Myocyte (in vitro differentiated cells): ENCODE measurements at places on chromosomes 2 and 18.

DNA sequence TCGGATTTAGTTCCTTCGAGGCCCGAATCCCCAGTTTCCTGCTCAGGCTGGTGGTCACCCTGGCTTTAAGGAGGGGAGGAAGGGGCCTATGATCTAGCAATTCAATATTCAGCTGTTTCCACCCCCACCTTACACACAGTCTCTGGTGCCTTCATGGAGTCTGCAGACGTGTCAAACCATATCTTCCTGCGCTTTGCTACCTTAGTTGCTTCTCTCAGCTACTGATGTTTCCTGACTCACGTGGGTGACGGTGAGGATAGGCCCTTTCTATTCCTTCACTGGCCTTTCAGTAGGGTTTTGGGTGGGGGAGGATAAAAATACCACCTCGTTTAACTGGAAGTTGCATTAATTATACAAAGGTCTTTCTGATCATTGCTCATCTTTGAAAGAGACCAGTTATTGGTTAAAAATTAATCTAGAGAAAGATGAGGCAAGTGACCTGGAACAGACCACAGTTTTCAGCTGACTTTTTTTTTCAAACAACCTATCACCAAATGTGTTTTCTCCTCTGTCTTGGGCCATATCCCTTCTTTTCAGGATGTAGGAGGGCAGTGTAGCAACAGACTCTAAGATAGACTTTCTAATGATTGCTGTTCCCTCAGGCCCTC lies 49.7 kb downstream of the SH2D6 start:
- DNase-seq = no peak

DNA sequence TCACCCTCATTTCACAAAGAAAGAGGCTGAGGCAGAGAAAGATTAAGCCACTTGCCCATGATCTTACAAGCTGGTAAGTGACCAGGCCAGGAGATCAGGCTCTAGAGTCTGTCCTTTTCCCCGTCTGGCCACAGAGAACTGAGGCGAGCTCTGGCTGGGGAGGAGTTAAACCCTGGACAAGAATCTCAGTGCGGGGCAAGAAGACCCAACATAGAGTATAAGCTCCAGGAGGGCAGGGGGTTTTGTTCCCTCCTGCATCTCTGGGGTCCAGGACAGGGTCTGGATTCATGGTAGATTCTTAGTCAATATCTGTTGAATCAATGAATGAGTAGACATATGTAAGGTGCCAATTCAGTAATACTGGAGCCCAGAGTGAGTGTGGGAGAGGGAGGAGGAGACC lies 12.9 kb upstream of the INPP5D start:
- no peak for DNase-seq

DNA sequence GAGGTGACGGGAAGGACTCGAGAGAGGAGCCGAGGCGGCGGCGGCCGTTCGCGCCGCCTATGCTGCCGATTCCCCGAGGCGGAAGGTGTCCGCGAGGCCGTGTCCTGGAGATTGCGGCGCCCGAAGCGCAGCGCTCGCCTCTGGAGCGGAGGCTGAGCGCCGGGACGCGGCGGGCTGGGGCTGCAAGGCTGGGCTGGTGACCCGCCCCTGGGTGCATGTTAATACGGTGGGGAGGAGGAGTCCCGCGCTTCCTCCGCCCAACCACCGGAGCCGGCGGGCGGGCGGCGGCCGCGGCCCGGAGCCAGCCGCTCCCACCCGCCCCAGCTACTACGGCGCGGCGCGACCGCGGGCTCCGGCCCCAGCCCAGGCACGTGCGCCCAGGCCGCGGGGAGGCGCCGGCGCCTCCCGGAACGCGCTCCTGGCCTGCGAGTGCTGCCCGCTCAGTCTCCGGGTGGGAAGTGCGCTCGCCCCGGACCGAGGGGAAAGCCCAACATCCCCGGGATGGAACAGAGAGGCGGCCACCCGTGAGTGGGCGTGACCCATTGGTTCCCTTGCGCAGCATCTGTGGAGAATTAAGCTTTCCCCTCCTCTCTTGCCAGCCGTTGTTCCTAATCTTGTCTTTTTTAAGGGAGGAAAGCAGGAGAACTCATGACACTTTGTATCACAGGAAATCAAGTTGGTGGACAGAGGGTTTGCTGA lies at the start of gene DLGAP1:
DLGAP1 (minus strand) TSS at position 195 of the 699 bp plus-strand sequence.
- DNase-seq = no peak

DNA sequence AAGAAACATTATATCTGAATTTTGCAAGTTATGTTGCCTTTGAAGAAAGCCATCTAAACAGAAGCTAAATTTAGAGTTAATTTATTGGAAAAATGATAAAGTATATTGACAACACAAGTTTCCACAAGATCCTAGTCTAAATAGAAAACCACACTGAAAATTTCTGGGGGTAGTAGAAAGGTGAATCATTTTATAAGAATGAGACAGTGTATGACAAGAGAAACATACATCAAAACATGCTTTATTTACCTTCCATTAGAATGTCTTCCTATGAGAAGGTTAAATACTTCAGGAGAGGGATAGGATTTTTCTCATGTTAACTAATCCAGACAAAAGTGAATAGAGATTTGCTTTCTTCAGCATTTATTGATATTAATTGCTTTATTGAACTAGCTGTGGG lies 1389.8 kb upstream of the ZEB2 start:
- no peak for DNase-seq

- DNase-seq = no peak
Measured at GRCh38 chr2:70043252-70043875, 43.9 kb upstream of the PCBP1 start.
